Ovary (tissue), 10 donors: ENCODE measurements at places on chromosomes 6 and 20. TPM values are rescaled to one million over a fixed set of nuclear protein-coding genes. Genes with fewer than 3 reads are reported as not detected.

DNA sequence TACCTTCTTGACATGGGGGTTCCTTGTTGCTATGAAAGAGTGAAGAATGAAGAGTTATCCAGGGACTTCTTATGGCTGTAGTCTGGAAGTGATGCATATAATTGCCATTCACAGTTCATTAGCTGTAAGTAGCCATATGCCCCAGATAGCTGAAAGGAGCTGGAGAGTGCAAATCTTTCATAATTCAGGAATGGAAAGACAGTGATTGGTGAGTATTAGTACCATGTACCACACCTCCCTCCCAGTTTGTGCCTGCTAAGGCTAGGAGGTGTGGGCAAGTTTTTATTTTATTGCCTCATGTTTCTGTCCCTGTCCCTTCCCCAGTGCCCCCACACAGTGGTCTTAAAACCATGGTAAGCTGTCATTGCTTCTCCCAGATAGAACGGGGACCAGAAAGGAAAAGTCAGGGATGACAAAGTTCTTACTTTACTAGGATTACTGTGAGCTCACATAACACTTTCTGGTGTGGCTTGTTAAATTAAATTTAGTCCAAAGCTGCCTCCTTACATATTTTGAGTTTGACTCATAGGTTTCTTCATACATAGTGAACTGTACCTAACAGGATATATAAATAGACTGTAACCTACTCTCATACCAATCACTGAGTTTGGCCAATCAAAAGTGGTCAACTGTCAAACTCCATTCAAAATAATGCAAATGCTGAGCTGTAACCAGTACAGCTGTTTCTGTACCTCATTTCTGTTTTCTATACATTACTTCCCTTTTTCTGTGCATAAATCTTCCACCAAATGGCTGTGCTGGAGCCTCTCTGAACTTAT, 119.4 kb downstream of the RFPL4B start:
- H3K4me3 ChIP-seq, result no peak overlapping the region
- no peak for DNase-seq
- H3K27ac ChIP-seq, result no peak overlapping the region
- no peaks in the 10 kb centered on the region for H3K36me3 ChIP-seq

DNA sequence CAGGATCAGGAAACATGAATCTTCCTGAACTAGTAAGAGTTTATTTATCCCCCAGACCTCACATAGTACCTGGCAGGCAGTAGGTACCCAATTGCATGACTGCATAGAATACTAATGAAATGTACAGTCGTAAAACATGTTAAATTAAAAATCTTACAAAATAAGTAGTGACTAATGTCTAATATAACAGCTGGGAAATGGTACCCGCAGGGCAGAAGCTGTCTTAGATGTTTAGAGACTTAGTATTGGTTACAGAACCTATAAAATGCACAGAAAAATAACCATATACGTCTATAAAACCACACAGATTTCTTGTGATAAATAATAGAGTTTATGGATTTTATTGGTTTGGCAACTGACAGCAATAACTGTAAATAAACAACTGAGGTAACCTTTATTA, 139.1 kb upstream of the GMDS start:
- H3K4me3 ChIP-seq, result no peak overlapping the region
- H3K4me1 ChIP-seq, result no peaks in the 10 kb centered on the region
- H3K27me3 ChIP-seq, result no peaks in the 10 kb centered on the region

- peaks cover 12% of the 10 kb centered on the region for H3K4me1 ChIP-seq
- no peak overlapping the region for H3K27ac ChIP-seq
- H3K36me3 ChIP-seq, result no peaks in the 10 kb centered on the region
- no peak for DNase-seq
- no peaks in the 10 kb centered on the region for H3K27me3 ChIP-seq
Measured at GRCh38 chr6:33198159-33198852, 2.2 kb downstream of the RXRB start.

DNA sequence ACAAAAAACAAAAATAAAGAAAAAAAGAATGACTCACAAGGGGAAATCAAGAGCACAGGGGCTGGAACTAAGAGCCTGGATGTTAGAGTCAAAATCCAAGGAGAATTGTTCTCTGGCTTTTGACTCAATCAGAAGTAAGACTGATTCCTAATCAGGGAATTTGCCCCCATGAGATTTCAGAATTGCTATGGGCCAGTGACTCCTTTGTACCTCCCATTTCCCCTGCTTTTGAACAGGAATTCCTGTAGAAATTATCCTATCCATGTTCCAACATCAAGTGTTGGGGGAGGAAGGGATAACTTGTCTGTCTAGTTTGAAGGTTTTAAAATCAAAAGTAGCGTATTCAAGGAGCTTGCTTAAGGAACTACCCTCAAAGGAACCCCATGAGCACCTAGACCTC, 396.7 kb downstream of the CDC5L start:
- H3K36me3 ChIP-seq, result no peaks in the 10 kb centered on the region
- DNase-seq, result no peak
- H3K4me3 ChIP-seq, result no peak overlapping the region
- H3K27me3 ChIP-seq, result no peaks in the 10 kb centered on the region
- no peak overlapping the region for H3K27ac ChIP-seq

- no peaks in the 10 kb centered on the region for H3K36me3 ChIP-seq
- no peak overlapping the region for H3K27ac ChIP-seq
- no peak overlapping the region for H3K4me3 ChIP-seq
- DNase-seq, result no peak
- no peaks in the 10 kb centered on the region for H3K27me3 ChIP-seq
Measured at GRCh38 chr6:16318538-16318937, 80.2 kb downstream of the GMPR start.

DNA sequence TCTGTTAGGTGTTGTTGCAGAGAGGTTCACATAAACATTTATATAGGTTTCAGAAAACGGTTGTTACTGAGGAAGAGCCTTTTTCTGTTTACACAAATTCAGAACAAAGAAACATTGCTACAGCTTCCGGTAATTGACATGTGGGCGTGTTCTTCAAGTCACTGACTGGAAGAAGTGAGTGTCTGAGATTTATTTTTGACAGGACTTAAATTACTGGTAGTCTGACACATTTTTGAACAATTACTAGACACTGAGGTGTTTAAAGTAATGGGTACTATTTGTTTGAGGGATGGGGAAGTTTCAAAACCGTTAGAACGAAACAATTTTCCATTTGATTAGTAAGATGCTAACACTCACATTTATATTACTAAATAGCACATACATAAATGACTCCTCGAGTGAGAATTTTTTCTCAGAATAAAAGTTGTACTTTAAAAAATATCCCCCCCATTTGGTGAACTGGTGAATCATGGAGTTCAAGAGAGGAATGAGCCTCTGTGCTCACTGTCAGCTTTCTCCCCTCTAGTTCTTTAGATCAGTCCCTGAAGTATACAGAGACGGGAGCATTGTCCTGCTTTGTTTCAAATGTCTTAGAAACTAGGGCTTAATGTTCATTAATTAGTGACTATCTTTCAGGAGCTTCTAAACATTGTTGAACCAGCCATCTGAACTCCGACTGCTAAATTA, 98.7 kb downstream of the TSHZ2 start:
- H3K27me3 ChIP-seq, result no peaks in the 10 kb centered on the region
- H3K4me3 ChIP-seq, result no peak overlapping the region
- no peak overlapping the region for H3K27ac ChIP-seq

- DNase-seq, result no peak
- no peak overlapping the region for H3K4me3 ChIP-seq
- H3K27me3 ChIP-seq, result no peaks in the 10 kb centered on the region
- H3K36me3 ChIP-seq, result no peaks in the 10 kb centered on the region
- H3K27ac ChIP-seq, result no peak overlapping the region
Measured at GRCh38 chr6:149046164-149046821, 271.2 kb upstream of the TAB2 start.

DNA sequence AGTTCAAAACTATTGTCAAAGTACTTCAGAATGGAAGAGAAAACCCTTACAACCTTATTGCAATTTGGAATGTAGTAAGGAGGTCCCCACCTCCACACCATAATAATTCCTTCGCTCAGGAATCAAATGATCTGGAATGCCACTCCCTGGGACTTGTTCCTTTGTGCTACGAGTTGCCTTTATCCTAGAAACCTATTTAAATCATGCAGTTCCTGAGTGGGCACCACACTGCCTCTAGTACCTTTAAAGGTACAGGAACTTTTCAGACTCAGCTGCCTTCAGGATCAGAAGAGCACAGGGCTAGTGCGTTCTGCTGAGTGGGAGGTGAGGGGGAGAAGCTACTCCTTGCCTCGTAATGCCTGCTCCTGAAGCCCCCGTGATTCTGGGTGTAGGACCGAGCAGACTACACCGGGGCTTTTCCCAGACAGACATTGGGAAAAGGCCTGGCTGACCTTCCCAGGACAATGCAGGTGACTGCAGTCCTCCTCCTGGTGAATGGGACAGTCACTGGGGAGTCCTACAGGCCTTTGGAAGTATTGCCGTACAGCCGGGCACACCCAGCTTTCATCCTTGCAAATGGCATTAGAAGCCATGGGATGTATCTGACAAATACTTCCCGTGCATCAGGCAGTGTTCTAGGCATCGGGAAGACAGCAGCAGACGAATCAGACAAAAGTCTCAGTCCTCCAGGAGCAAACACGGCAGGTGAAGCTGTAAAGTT, 11.8 kb upstream of the TUBB2B start:
- no peak overlapping the region for H3K27ac ChIP-seq
- no peak overlapping the region for H3K4me3 ChIP-seq
- no peaks in the 10 kb centered on the region for H3K36me3 ChIP-seq
- no peaks in the 10 kb centered on the region for H3K27me3 ChIP-seq
- DNase-seq, result no peak

- no peaks in the 10 kb centered on the region for H3K36me3 ChIP-seq
- no peak for DNase-seq
- H3K4me3 ChIP-seq, result no peak overlapping the region
- no peaks in the 10 kb centered on the region for H3K27me3 ChIP-seq
Measured at GRCh38 chr6:70551566-70551965, 15.2 kb upstream of the SDHAF4 start.

The COL9A1 gene
- total RNA-seq, result not detected

The COL19A1 gene
- total RNA-seq, result not detected

DNA sequence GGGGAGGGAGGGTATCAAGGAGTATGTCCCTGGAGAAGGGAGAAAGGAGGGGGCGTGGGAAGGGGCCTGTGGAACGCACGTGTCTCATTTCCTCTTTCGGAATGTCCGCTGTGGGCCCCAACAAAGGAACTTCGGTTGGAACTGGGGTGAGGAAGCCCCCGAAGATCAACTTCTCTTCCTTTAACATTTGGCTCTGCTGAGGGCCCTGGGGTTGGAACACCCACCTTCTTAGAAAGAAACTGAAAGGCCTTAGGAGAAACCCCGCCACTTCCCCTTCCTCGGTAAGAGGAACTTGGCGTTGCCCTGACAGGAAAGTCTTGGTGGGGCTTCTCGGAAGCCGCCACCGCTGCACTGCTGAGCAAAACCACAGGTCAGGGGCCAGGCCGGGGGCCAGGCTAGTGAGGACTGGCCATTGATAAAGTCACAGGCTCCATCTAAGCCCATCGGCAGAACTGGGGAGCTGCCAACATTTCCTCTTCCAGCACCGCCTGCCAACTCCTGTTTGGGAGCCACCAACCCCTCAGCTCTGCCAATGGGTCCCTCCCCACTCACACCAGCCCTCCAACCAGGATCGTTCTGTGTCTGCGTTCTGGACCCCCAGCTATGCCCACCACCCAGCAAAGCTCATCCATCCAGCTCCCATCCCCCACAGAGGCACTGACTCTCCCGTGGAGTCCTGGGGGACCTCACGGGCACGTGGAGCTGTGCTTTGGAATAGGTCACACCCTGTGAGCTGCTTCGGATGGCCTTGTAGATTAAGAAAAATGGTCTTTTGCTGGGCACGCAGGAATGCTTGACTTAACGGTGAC, 44.8 kb downstream of the FGD2 start:
- no peak overlapping the region for H3K4me3 ChIP-seq
- DNase-seq, result no peak
- H3K36me3 ChIP-seq, result no peaks in the 10 kb centered on the region

GRCh38 chr6:43990627-43991619, 136.3 kb downstream of the MRPL14 start:
- H3K27ac ChIP-seq, result no peak overlapping the region
- peaks cover 12% of the 10 kb centered on the region for H3K4me1 ChIP-seq
- H3K36me3 ChIP-seq, result no peaks in the 10 kb centered on the region
- DNase-seq, result peak; percentile 44
- H3K27me3 ChIP-seq, result no peaks in the 10 kb centered on the region

DNA sequence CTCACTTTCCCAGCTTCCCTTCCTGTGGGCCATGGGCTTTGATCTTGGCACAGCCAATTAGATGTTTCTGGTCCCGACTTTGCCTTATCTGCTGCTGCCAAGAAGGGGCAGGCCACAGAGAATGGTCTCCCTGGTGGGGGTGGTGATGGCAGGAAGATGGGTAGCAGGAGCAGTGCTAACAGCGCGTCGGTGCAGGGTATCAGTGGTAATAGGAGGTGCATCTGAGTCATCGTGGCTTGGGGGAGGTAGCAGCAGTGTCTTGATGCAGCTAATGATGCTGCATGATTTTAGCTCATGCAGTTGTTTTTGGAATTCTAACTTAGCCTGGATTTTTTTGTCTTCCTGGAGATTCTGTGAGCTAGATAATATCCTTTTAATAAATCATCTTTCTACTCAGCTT, 18.9 kb upstream of the MAS1 start:
- no peak overlapping the region for H3K4me3 ChIP-seq
- H3K36me3 ChIP-seq, result no peaks in the 10 kb centered on the region
- H3K4me1 ChIP-seq, result no peaks in the 10 kb centered on the region
- DNase-seq, result no peak

- no peaks in the 10 kb centered on the region for H3K36me3 ChIP-seq
- no peak for DNase-seq
- H3K27me3 ChIP-seq, result no peaks in the 10 kb centered on the region
Measured at GRCh38 chr6:100103931-100104330, 109.9 kb upstream of the MCHR2 start.

- peaks cover 2% of the 10 kb centered on the region for H3K4me1 ChIP-seq
- H3K36me3 ChIP-seq, result no peaks in the 10 kb centered on the region
- no peak for DNase-seq
- no peaks in the 10 kb centered on the region for H3K27me3 ChIP-seq
- no peak overlapping the region for H3K4me3 ChIP-seq
- no peak overlapping the region for H3K27ac ChIP-seq
Measured at GRCh38 chr6:151729829-151730495, 77.5 kb upstream of the ESR1 start.

GRCh38 chr6:47362857-47363461, 53.3 kb upstream of the TNFRSF21 start:
- DNase-seq, result no peak
- H3K4me3 ChIP-seq, result no peak overlapping the region
- H3K36me3 ChIP-seq, result no peaks in the 10 kb centered on the region
- no peaks in the 10 kb centered on the region for H3K4me1 ChIP-seq
- no peaks in the 10 kb centered on the region for H3K27me3 ChIP-seq

The RTF2 gene
- total RNA-seq, result 91.0 TPM

DNA sequence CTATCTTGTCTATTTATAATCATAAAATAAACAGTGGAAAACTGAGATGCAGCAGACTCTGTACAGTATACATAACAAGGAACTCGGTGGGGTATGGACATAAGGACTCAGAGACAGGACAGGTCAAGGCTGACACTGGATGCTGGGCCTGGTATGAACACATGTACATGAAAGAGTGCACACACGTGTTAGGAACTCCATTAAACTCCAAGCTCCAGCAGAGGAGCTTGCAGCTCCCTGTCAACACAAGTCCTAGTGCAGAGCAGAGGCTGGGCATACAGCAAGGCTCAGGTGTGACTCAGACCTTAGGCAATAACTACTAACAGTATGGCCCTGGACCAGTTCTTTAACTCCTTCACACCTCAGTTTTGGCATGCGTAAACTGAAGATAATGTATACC, 17.1 kb downstream of the NAPB start:
- H3K36me3 ChIP-seq, result no peaks in the 10 kb centered on the region
- no peak for DNase-seq
- H3K27ac ChIP-seq, result no peak overlapping the region
- H3K4me3 ChIP-seq, result no peak overlapping the region
- H3K27me3 ChIP-seq, result no peaks in the 10 kb centered on the region
